GM23338 (cell line): ENCODE measurements at places on chromosomes 11 and 22. TPM values are rescaled to one million over a fixed set of nuclear protein-coding genes. Genes with fewer than 3 reads are reported as not detected.

The TLCD5 gene
- 8.5 and 10.0 TPM in 2 replicates for total RNA-seq

The KDELR3 gene
- 5.6 and 11.1 TPM in 2 replicates for total RNA-seq

The OR4D5 gene
- not detected in 2 replicates for total RNA-seq

The APOL1 gene
- not detected in 2 replicates for total RNA-seq

The SEZ6L gene
- total RNA-seq, result 0.24 TPM in 1 of 2 replicates, not detected in the other

The SAA1 gene
- not detected in 2 replicates for total RNA-seq

The NXPE1 gene
- total RNA-seq, result not detected in 2 replicates

The RIBC2 gene
- total RNA-seq, result 2.2 TPM in 2 replicates
